ENCODE measurements at places on chromosomes 4 and X.

DNA sequence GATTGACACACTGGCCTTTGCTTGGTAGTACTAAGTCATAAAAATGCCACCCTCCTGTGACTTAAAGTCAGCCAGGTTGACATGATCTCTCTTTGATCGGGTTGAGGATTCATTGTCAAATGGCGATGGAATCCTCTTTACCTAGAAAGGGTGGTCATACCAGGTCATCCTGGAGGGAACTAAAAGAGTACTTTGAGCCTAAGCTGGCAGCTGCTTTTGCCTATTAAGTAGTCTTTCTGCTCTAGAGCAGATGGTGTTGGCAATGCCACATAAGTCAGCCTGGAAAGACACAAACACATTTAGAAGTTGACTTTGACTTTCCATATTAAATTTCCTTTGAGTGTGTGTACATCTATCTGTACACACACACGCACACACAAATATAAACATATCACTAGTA is 39.2 kb upstream of the C4orf54 start:
- no peak for DNase-seq

DNA sequence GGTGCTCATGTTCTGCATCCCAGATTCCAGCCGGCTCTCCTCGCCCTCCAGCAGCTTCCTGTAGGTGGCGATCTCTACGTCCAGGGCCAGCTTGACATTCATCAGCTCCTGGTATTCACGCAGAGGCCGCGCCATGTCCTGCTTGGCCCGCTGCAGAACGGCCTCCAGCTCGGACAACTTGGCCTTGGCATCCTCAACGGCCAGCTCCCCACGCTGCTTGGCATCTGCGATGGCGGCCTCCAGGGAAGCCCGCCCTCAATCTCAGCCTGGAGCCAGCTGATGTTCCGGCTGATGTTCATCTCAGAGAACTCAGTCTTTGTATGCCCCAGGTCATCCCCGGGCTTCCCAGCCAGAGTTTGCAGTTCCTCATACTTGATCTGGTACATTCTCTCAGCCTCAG is 431.8 kb upstream of the DIPK2B start:
- DNase-seq, result no peak

- DNase-seq, result no peak
Observed at GRCh38 chr4:126061655-126062054, 746.9 kb downstream of the FAT4 start.

- no peak for DNase-seq
Observed at GRCh38 chr4:11165052-11165451, 263.6 kb downstream of the HS3ST1 start.

- DNase-seq, result no peak
Observed at GRCh38 chr4:159238631-159239030, 135.8 kb downstream of the RAPGEF2 start.

DNA sequence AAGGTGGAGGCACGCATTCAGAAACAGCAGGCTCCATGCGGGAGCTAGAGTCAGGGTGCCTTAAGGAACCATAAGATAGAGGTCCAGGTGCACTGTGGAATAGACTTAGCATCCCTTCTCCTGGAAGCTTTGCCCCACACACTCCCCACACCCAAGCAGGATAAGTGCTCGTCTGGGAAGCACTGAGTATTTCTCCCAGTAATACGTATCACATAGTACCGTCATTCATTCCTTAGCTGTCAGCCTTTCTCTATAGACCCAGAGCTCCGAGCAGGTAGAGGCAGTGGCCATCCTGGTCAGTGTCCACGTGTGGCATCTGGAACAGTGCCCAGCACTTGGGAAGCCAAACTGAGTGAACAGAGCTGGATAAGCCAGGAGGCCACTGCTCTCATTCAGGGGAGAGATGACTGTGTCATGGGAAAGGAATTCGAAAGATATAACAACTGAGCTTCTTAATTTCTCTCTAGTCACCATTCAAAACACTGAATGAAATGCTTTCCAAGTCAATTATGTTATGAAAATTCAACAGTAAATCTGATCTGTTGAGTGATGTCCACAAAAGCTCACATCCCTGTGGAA is 9.9 kb downstream of the APBB2 start:
- no peak for DNase-seq

GRCh38 chrX:122517786-122518185 is 666.3 kb upstream of the GRIA3 start:
- no peak for DNase-seq

DNA sequence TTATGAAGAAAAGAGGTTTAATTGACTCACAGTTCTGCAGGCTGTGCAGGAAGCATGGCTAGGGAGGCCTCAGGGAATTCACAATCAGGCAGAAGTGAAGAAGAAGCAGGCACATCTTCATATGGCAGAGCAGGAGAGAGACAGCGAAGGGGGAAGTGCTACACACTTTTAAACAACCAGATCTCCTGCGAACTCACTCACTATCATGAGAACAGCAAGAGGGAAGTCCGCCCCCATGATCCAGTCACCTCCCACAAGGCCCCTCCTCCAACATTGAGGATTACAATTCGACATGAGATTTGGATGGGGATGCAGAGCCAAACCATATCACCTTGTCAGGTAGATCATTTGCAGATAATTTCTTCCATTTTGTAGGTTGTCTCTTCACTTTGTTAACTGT is 555.5 kb upstream of the MAGEB2 start:
- DNase-seq, result no peak

DNA sequence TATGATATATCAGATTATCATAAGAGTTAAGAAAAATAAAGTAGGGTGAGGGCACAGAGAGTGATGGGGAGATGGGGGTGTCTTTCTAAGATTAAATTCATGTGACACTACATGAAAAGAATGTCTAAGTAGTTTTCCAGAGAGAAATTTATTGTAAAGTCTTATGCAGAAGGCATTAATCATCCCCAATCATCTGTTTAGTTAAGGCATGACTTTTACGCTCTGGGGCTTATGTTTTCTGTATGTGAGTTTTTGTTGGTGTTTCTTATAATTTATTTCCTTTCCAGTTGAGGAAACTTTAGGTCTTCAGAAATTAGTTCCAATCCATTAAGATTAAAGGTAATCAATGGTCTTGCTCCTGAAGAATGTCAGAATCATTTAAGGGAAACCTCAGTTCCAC is 383.0 kb upstream of the GALNT7 start:
- no peak for DNase-seq

All from MV-4-11 (cell line).